Muscle of back (tissue), 13 donors: ENCODE measurements at places on chromosomes 13 and 19. TPM values are rescaled to one million over a fixed set of nuclear protein-coding genes. Genes with fewer than 3 reads are reported as not detected.

Gene MYO16
- polyA plus RNA-seq = 9.0 TPM

Gene DAND5
- 0.08 TPM for polyA plus RNA-seq

Gene C19orf81
- polyA plus RNA-seq = 1.4 TPM

Gene ZNF285
- polyA plus RNA-seq = 3.2 TPM

DNA sequence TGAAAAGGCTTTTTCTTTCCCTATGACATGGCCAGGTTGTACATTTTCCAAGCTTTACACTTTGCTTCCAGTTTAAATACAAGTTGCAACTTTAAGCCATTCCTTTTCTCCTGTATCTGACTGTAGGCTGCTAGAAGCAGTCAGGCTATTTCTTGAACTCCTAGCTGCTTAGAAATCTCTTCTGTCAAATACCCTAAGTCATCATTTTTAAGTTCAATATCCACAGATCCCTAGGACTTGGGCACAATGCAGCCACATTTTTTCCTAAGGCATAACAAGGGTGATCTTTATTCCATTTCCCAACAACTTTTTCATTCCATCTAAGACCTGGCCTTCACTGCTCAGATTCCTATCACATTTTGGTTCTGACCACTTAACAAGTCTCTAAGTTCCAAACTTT lies 142.7 kb upstream of the TUBA3C start:
- DNase-seq = no peak

DNA sequence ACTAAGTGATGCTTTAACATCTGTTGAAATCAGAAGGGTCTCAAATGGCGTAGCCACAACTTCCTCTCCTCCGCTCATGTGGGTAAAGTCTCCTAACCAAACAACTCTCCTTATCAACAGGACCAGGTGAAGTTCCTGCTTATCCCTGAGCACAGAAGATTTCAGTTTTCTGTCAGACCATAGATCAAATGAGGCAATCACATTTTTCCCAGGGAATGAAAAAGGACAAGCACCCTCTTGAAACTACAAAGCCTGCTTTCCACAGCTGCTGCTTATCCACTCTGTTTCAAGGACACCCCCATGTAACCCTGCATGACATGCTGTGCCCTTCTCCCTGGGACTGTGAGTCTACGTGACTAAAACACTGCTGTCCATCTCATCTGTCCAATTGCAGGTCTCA lies 788.3 kb upstream of the SLITRK5 start:
- DNase-seq = no peak

- no peak for DNase-seq
Measured at GRCh38 chr19:715347-715746, 6.6 kb downstream of the PALM start.

DNA sequence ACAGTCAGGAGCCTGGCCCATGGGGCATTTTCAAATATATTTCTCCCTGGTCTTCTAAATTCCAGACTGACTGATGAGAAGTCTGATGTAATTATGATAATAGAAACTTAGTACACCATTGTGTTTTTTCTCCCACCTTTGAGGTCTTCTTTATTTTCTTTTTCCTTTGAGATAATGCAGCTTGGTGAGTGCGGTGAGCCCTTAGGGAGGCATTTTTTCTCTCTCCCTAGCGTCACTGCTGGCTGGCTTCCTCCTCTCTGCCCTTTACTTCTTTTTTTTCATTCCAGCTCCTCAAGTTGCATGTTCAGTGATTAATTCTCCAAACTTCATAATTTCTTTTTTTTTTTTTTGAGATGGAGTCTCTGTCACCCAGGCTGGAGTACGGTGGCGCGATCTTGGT lies 12.8 kb upstream of the CDC42EP5 start:
- no peak for DNase-seq

- DNase-seq = peak; percentile 85
Measured at GRCh38 chr19:13079542-13079986, 23.1 kb downstream of the LYL1 start.

GRCh38 chr19:44548736-44549135 lies 19.3 kb upstream of the CEACAM20 start:
- no peak for DNase-seq
